SK-N-MC (cell line): ENCODE measurements at places on chromosomes 2 and 18.

DNA sequence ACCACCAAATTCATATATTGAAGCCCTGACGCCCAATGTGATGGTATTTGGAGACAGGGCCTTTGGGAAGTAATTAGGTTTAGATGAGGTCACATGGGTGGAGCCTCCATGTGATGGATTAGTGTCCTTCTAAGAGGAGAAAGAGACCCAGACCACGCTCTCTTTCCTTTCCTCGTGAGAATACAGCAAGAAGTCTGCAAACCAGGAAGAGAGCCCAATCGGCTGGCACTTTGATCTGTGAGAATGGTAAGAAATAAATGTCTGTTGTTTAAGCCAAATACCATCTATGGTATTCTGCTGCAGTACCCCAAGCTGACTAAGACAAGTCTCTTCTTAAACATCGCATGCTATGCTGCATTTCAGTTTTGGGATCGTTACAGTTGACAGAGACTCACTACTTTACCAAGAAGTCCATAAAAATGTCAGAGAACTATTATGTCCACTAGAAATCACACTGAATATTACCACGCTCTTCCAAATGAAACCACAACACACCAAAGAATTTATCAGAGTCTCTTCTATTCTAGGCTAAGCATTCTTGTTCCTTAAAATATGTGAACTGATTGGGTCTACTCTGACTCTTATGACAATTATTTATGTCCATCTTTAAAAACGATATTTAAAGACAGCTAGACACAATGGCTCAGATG, 48.5 kb downstream of the LPIN2 start:
- DNase-seq, result no peak

DNA sequence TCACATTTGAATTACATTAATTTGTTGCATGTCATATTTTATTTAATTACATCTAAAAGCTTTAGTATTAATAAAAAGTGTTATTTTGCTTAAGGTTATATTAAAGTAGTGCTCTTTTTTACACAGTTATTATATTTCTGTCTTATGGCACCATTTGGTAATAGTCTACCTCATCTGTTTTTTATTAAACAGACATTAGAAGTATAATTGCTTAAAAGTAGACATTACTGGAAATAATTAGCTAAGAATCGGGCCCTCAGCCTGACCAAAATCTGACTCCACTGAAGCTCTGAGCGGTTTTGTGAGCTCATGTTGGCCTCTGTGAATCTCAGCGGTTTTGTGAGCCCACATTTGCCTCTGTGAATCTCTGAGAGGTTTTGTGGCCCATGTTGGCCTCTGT, 102.5 kb upstream of the SNTG2 start:
- no peak for DNase-seq

GRCh38 chr2:1639086-1639858, 105.0 kb downstream of the PXDN start:
- no peak for DNase-seq

GRCh38 chr2:181326661-181327060, 130.5 kb upstream of the ITGA4 start:
- DNase-seq, result no peak

DNA sequence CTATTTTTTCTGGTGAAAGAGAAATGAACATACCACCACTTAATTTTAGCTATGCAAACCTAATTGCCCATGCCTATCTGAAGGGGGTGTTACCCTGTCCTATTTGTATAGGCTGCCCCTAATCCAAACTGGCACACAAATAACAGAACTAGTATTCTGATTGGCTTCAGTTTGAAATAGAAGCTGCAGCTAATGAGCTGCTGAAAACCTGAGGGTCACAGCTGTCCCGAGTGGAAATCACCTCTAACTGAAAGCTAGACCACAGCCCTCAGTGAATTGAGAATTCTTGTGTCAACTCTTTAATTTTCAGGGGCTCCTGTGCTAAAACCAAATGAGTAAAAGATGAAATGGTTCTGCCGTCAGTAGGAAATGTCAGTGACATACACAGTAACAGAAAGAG, 28.7 kb downstream of the CCDC141 start:
- DNase-seq, result no peak
